MCF 10A (cell line): ENCODE measurements at places on chromosomes 16 and 17. TPM values are rescaled to one million over a fixed set of nuclear protein-coding genes. Genes with fewer than 3 reads are reported as not detected.

RNU2-1 gene
- 4,245 and 4,277 TPM in 2 replicates for total RNA-seq

PRSS53 gene
- 4.4 and 5.5 TPM in 2 replicates for total RNA-seq

GRB7 gene
- total RNA-seq: 7.3 and 10.3 TPM in 2 replicates

CLEC19A gene
- total RNA-seq: not detected in 2 replicates

GAS7 gene
- total RNA-seq: 0.22 TPM in 1 of 2 replicates, not detected in the other

KRTAP1-1 gene
- total RNA-seq: not detected in 2 replicates

IGFALS gene
- total RNA-seq: not detected in 2 replicates

KIFC3 gene
- 97.1 and 120 TPM in 2 replicates for total RNA-seq

RSAD1 gene
- total RNA-seq: 25.2 and 28.7 TPM in 2 replicates

HAS3 gene
- total RNA-seq: 0.72 and 2.8 TPM in 2 replicates

CCL15 gene
- total RNA-seq: not detected in 2 replicates

GAST gene
- not detected in 2 replicates for total RNA-seq

MT1A gene
- not detected in 2 replicates for total RNA-seq

STARD3 gene
- 30.1 and 31.1 TPM in 2 replicates for total RNA-seq

ADAD2 gene
- not detected in 2 replicates for total RNA-seq

ABCA8 gene
- 0.81 and 1.5 TPM in 2 replicates for total RNA-seq

NT5M gene
- 5.0 and 5.5 TPM in 2 replicates for total RNA-seq

MYO15A gene
- 0.20 and 1.1 TPM in 2 replicates for total RNA-seq

TMEM92 gene
- 1.1 and 1.5 TPM in 2 replicates for total RNA-seq

UMOD gene
- total RNA-seq: not detected in 2 replicates

ITGA2B gene
- total RNA-seq: 0.12 and 0.52 TPM in 2 replicates

SLC6A2 gene
- not detected in 2 replicates for total RNA-seq

NRN1L gene
- 0.81 TPM in 1 of 2 replicates, not detected in the other for total RNA-seq

KRTAP3-2 gene
- total RNA-seq: not detected in 2 replicates

RGS9 gene
- 0.49 and 0.61 TPM in 2 replicates for total RNA-seq

SOX9 gene
- total RNA-seq: 2.6 and 4.5 TPM in 2 replicates

INO80E gene
- 82.0 and 90.1 TPM in 2 replicates for total RNA-seq

SLC5A10 gene
- total RNA-seq: 0.15 and 0.16 TPM in 2 replicates

CCDC200 gene
- not detected in 2 replicates for total RNA-seq

LRRC37A gene
- 1.7 and 1.8 TPM in 2 replicates for total RNA-seq

CES5A gene
- not detected in 2 replicates for total RNA-seq

EVPLL gene
- total RNA-seq: 0.70 and 0.88 TPM in 2 replicates

KRTAP17-1 gene
- not detected in 2 replicates for total RNA-seq

NPB gene
- total RNA-seq: 0.28 TPM in 1 of 2 replicates, not detected in the other

VTN gene
- total RNA-seq: not detected in 2 replicates

RND2 gene
- total RNA-seq: 0.16 TPM in 1 of 2 replicates, not detected in the other

OR2C1 gene
- total RNA-seq: not detected in 2 replicates
